ENCODE measurements at places on chromosomes 6 and 20.

DNA sequence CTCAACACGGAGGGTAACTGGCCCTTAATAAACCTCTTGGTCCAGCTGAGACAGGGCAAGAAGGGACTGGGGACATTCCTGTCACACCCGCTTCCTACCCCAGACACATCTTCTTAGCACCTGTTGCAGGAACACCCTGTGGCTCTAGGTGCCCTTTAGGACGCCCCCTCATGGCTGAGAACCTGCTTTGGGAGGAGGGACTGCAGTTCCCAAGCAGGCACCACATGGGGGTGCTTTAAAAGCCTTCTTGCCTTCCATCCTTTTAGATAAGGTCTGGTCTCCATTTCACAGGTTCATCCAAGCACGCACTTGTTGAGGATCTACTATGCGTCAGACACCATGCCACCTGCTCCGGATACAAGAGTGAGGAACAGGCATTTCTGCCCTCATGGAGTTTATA, 26.6 kb downstream of the NSFL1C start:
- peak; percentile 36 for DNase-seq

DNA sequence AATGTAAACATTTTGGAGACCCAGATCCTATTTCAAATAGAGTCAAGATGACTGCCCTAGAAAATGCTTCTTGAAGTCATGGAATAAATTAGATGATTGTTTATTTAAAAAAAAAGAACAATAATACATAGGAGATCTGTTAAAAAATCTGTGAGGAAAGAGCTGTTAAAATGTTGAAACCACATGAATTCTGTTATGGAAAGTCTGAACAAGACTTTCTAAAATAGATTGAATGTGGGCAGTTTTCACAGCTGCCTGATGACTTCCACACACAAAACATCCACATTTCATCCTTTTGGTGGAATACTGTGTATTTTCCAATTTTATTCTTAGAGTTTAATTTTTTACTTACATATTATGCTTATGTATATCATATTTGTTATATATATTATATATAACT, 186.1 kb downstream of the LAMA2 start:
- DNase-seq: no peak

- DNase-seq: no peak
These were observed 43.7 kb upstream of the TBC1D7 start for GRCh38 chr6:13372076-13372475.

DNA sequence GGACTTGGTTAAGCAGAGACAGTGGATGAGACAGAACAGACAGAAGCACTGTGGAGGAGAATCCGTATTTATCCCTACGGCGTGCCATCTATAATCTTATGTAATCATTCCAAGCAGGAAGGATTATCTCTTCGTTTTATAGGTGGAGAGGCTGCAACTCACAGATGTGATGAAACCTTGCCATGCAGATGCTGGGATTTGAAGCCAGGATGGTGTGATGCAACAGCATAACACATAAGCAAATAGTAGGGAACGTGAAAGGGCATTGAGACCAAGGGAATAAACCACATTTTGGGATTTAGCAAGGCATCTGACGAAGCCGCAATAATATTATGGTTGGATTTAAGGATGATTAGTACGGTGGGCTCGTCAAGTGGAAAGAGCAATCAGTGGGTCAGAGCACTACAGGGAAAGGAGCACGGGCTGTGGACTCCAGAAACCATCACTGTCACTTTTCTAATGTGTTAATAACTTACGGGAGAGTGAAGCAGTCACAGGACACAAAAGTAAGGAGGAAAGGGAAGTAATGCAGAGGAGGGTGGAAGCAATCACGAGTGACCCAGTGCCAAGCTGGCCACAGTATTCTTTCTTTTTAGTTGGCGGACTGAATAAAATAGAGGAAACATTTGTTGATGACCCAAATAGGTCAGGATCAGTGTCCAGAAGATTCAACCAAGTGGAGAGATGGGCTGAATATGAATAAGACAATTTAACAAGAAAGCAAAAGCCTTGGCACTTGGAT, 119.6 kb upstream of the EDN1 start:
- DNase-seq: no peak

GRCh38 chr20:49503176-49503575, 20.7 kb upstream of the KCNB1 start:
- DNase-seq: no peak

GRCh38 chr6:41252401-41253169, 24.4 kb downstream of the TREML4 start:
- DNase-seq: no peak

DNA sequence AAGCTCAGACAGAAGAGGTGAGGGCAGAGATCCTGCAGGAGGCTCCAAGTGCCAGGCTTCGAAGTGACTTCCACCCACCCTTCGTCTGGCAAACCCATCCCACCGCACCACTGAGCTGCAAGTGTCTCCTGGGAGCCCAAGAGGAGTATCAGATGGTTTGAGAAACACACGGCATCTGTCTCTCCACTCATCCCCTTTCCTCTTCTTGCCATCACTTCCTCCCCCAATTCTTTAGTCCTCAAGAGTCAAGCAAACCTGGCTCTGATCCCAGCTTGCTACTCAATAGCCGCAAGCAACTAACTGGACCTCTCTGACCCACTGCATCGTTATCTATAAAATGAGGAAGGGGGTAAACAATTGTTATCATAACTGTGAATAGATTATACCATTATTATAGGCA, 142.1 kb downstream of the BMP7 start:
- DNase-seq: no peak

DNA sequence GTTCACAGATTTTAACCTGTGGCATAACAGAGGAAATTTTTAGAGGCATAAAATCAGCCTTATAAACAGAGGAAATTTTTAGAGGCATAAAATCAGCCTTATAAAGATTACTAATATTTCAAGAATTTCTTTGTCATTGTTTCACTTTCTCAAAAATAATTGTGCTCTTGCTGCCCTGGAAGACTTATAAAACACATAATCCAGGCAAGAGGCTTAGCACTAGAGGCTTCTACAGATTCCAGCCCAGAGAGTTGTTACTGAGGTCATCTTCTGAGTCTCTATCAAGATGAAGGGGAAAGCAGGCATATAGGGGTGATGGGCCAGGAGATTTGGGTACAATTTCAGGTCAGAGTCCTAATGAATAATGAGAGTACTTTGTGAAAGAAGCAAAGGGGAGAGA, 85.7 kb downstream of the RFPL4B start:
- DNase-seq: peak; percentile 40

GRCh38 chr20:63703471-63703975, 4.3 kb downstream of the ARFRP1 start:
- DNase-seq: no peak

DNA sequence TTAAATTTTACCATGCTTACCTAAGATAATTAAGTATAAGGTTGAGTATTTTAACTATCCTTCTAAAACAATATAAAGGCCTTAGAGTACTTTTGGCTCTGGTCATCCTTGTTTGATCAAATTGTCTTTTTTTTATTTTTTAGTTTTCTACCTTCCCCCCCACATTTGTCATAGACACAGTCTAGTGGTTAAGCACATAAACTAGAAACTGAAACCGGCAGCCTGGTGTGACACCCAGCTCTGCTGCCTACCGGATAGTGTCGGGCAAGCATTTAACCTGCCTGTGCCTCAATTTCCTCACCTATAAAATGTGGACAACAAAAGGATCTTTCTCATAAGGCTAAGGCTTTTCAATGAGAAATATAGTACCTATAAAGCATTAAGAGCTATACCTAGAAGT, 21.6 kb upstream of the TULP4 start:
- no peak for DNase-seq

- DNase-seq: peak; percentile 12
These were observed 198.6 kb downstream of the ZDHHC14 start for GRCh38 chr6:157579467-157580031.

DNA sequence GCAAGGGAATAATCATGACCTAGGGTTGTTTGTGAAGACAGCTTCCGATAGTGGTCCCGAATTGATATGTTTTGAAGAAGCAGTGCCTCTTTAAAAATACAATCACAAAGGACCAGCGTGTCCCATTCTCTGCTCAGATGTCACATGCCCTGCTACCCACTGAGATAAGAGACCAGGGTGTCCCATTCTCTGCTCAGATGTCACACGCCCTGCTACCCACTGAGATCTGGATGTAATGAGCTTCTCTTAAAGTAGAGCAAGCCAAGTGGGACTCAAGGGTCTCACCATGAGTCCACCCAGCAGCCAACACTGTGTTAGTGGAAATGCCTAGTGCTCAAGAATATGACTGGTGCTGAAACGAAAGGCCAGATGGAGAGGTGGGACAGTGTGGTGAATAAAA, 22.2 kb downstream of the RIN2 start:
- DNase-seq: no peak

DNA sequence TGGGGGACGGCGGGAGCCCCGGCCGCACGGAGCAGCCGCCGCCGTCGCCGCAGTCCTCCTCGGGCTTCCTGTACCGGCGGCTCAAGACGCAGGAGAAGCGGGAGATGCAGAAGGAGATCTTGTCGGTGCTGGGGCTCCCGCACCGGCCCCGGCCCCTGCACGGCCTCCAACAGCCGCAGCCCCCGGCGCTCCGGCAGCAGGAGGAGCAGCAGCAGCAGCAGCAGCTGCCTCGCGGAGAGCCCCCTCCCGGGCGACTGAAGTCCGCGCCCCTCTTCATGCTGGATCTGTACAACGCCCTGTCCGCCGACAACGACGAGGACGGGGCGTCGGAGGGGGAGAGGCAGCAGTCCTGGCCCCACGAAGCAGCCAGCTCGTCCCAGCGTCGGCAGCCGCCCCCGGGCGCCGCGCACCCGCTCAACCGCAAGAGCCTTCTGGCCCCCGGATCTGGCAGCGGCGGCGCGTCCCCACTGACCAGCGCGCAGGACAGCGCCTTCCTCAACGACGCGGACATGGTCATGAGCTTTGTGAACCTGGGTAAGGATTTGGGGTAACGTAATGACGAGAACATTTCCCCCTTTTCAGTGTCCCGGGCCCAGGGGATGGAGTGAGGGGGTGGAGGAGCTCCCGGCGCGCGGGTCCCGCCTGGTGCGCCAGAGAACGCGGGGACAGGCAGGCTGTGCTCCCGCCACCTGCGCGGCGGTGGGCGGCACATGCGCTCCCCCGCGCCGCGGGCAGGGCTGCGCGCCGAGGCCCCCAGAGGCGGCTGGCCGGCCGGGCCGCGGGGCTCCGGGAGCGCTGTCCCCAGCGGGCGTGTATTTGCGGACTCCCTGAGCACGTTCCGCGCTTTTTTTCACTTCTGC, 1.4 kb downstream of the BMP6 start:
- peak; percentile 13 for DNase-seq

DNA sequence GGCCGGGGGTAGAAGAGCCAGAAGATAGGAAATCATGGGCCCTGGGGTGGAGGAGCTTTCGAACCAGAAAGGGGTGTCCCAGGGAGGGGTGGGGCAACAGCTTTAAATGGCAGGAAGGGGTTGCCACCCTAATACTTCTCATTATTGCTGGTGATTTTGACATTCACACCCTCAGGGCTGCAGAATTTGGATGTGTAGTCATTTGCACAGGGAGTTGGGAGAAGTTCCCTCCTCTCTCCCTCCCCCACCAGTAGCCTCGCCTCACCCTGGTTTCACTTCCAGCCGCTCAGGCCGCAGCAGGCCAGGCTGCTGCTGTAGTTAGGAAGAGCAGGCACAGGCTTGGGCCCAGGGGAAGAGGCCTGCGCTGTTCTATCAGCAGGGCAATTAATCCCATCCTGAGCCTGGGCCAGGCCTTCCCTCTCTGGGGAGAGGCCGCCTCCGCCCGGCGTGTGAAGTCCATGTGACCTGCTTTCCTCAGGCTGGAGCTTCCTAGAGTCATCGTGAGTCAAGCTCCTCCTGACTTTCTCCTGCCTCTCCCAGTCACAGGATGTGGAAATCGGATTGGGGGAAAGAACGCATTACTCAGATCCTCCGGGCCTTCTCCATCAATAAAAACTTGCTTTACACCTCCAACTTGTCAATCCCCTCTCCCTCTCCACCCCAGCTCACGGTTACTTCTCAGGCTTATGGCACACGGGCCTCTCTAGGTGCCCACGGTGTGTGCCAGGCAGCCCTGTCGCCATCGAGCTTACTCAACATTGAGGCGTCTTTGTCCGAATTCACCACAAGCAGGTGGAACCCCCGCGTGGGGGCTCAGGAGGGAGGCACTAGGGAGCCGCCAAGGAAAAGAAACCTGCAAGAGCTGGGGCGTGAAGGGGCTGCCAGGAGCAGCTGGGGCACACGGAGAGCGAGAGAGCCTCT, 7.8 kb downstream of the ADTRP start:
- peak; percentile 99 for DNase-seq

GRCh38 chr20:38460040-38460623, 12.5 kb upstream of the RALGAPB start:
- DNase-seq: peak; percentile 85

DNA sequence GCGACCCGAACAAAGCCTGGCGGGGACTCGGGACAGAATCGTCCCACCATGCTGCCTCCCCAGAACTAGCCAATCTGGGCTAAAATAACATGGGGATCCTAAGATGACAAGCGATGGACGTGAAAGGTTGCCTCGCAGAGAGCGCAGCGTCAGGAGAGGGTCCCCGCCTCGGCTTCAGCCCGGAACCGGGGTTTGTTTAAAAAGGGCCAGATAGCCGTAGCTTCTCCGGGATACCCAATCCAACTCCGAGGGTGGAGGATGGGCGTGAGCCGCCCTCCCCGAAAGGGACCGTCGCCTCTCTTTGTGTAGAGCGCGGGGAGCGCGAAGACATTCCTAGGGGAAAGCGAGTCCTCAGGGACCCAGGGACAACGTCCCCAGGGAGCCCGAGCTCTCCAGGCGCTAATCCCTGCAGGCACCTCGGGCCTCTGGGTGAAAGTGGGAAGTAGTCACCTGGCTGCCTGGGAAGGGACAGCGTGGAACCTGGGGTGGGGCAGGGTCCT, 643 bp downstream of the CD24 start:
- DNase-seq: peak; percentile 12

DNA sequence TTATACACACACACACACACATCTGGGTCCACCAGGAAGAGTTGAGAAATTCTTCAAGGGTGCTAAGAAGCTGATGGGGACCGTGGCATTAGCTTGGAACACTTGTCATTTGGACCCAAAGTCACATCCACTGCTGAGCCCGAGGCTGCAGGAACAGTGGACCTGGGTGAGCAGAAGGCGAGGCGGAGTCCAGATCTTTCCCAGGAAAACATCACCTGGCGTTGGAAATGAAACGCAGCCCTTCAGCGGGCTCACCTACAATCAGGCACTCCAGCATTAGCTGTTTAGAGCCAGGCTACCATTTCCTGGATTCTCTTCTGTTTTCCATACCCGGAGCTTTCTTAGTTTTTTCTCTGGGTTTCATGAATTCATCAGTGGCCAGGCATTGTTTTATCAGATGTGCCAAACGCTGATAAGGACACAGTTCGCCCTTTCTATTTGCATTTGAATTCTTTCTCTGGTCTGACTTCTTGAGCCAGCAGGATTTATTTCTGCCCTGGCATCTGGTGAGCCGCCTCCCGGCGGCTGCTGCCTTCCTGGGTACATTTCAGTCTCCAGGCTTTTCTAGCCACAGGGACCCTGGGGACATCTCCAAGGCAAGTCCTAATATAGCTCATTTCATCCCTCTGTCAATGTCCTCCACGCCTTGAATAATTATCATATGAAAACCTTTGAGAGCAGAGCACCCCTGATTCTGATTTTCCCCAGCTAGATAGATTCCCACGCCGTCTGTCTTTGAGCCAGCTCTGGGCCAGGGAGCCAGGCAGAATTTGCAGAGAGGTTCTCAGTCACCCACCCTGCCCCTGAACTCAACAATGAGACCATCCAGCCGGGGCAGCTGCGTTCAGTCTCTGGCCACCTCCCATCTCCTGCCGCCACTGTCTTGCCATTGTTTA, 170.9 kb downstream of the TTLL2 start:
- DNase-seq: no peak

- no peak for DNase-seq
These were observed 279.4 kb upstream of the SPTLC3 start for GRCh38 chr20:12729326-12729725.
